ENCODE measurements at places on chromosomes 1 and 21.

DNA sequence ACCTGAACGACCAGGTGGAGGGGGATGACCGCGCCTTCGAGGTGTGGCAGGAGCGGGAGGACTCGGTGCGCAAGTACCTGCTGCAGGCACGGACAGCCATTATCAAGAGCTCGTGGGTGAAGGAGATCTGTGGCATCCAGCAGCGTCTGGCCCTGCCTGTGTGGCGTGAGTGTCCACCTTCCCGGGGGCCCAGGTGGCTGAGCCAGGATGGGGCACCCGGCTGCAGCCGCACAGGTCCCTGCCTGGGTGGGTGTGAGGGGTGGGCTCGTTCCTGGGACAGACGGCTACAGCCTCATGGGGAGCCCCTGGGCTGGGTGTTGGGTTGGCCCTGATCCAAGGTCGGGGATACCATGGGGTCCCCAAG, 65.2 kb downstream of the TRIM11 start:
- DNase-seq: no peak

GRCh38 chr1:172929006-172929405, 121.7 kb downstream of the TNFSF18 start:
- DNase-seq: peak; percentile 79

GRCh38 chr1:110258734-110259133, 48.6 kb downstream of the KCNC4 start:
- DNase-seq: no peak

DNA sequence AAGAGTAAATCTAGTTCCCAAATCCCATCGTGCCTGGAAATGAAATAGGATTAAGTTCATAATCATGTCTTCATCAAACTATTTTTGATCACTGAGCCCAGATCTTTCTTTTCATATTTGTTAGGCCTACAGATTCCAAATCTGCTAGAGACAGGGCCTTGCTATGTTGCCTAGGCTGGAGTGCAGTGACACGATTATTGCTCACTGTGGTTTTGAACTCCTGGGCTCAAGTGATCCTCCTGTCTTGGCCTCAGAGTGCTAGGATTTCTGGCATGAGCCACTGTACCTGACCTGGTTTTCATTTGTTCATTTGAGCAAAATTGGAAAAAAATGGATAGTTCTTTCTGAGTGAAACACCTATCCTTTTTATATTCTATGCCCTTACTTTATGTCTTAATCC, 28.0 kb upstream of the DIPK1A start:
- DNase-seq: peak; percentile 18

- no peak for DNase-seq
Measured at GRCh38 chr1:165884009-165884689, 56.7 kb downstream of the UCK2 start.

- DNase-seq: peak; percentile 43
Measured at GRCh38 chr21:32499249-32500055, 85.9 kb downstream of the TCP10L start.

DNA sequence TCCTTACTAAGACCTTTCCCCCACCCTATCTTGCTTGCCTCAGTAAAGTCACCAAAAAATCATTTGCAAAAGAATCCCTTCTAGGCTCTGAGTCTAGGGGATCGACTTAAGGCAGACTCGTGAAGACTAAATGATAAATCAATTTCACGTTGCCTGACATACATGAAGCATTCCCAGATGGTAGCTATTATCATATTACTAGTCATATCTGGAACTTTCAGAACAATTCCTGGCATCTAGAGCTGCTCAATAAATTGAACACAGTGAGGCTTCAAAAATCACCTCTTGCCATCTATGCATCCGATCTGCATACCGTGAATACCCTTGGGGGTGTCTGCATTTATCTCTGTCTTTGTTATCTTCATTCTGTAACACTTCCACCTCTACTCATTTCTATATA, 49.6 kb upstream of the DAB1 start:
- DNase-seq: no peak

- DNase-seq: no peak
Measured at GRCh38 chr1:233406994-233407631, 79.6 kb downstream of the MAP3K21 start.

DNA sequence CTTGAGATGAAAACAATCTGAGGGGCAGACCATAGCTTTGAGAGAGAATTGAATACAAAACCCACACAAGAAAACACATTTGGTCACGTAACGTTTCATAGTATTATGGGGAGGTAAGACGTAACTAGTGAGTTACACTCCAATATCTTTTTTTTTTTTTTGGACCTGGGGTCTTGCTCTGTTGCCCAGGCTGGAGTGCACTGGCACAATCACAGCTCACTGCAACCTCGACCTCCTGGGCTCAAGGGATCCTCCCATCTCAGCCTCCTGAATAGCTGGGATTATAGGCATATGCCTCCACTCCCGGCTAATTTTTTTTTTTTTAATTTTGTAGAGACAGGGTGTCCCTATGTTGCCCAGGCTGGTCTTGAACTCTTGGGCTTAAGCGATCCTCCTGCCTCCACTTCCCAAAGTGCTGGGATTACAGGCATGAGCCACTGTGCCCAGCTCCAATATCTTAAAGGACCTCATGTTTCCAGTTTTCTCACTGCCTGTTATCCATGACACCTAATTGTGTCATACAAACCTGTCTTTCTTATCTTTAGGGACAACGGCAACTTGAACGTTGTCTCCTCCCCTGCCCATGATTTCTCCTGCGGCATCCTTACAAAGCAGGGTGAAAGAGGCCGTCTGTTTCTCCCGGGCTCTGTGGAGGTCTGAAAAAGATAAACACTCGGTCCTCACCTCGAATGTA, 5.3 kb downstream of the TRIM45 start:
- no peak for DNase-seq

- peak; percentile 84 for DNase-seq
Measured at GRCh38 chr1:69976896-69977295, 228.5 kb downstream of the LRRC40 start.

GRCh38 chr1:188429386-188429785, 1600.6 kb downstream of the PLA2G4A start:
- DNase-seq: no peak
